Cardiac septum (tissue), 1 donor: ENCODE measurements at places on chromosomes 3 and 15. TPM values are rescaled to one million over a fixed set of nuclear protein-coding genes. Genes with fewer than 3 reads are reported as not detected.

The TRA2B gene
- total RNA-seq: 62.1 TPM

The TNNC1 gene
- 8,054 TPM for total RNA-seq

The RASGRP1 gene
- total RNA-seq: 2.2 TPM

The GPR27 gene
- total RNA-seq: 8.3 TPM

The TRH gene
- not detected for total RNA-seq

The SH2D7 gene
- not detected for total RNA-seq

The GPR15 gene
- not detected for total RNA-seq

The PTH1R gene
- 5.4 TPM for total RNA-seq

The CLRN1 gene
- total RNA-seq: not detected

The MELTF gene
- total RNA-seq: 10.8 TPM

The LMCD1 gene
- total RNA-seq: 57.6 TPM

The ANKUB1 gene
- not detected for total RNA-seq

The GOLGA8R gene
- 4.7 TPM for total RNA-seq

The BCL2A1 gene
- total RNA-seq: 1.1 TPM

The SEMA3B gene
- 26.5 TPM for total RNA-seq

The NOX5 gene
- total RNA-seq: not detected

The NECTIN3 gene
- 8.2 TPM for total RNA-seq

The ADGRG7 gene
- total RNA-seq: 0.13 TPM

The GDPGP1 gene
- 10.6 TPM for total RNA-seq

The C3orf22 gene
- not detected for total RNA-seq

The OXSM gene
- total RNA-seq: 11.0 TPM

The FOXB1 gene
- not detected for total RNA-seq

The CD200R1 gene
- total RNA-seq: 0.51 TPM

The CD96 gene
- 0.57 TPM for total RNA-seq

The DUOX2 gene
- total RNA-seq: 0.19 TPM

The REC114 gene
- not detected for total RNA-seq

The GOLGA6L4 gene
- 2.5 TPM for total RNA-seq

The TLR9 gene
- 0.16 TPM for total RNA-seq

The CDC25A gene
- 0.32 TPM for total RNA-seq

The NANOGP8 gene
- total RNA-seq: not detected

The UROC1 gene
- not detected for total RNA-seq

The TEX55 gene
- not detected for total RNA-seq
